Activated CD8-positive, alpha-beta memory T cell treated with anti-CD3 and anti-CD28 coated beads, Interleukin-2, amount 10 ng/mL, durations not matched to agents 7 days and 5 days (primary cell): ENCODE measurements at places on chromosomes 11 and 22. TPM values are rescaled to one million over a fixed set of nuclear protein-coding genes. Genes with fewer than 3 reads are reported as not detected.
A peak's percentile ranks its signal among the peaks of the same experiment; 100 is the strongest.

Gene DLG2
- total RNA-seq: 2.1 TPM

DNA sequence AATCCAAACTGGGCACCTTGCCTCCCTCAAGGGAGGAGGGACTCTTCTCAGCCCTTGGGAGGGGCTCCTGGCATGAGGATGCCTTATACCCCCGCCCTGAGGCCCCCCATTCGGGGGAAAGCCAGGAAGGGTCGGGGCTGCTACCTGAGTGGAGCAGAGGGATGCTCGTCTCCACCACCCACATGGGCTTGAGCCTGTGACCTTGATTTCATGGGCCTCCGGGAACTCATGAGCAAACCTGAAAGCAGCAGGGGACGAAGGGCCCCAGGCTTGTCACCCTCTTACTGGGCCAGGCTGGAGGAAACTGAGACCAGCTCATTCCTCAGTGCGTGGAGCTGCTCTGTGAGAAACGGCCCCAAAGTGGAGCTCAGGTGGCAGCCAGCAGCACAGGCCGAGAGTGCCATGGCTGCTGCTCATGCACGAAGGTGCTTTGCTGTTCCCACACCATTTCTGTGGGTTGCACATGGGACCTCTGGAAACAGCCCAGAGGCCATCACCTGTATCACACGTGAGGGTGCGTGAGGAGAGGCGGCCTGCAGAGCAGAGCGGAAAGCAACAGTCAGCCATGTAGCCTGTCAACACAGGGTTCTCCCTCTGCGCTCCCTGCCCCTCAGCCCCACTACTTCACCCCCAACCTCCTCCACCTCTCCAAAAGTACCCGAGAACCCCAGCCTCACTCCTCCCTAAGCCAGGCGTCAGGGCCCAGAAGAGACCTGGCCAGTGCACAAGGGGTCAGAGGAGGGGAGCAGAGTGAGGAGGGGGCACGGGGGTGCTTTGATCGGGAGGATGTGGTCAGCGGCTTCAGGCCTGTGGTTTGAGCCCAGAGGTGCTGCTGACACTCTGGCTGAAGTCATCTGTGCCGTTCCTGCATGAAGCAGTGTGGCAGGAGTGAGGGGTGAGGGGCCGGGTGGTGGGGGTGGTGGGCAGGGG, 14.1 kb upstream of the IL2RB start:
- H3K4me3 ChIP-seq: peak overlapping the region; percentile 55
- peaks cover 18% of the 10 kb centered on the region for H3K36me3 ChIP-seq

- peaks cover 12% of the 10 kb centered on the region for H3K4me1 ChIP-seq
- H3K36me3 ChIP-seq: no peaks in the 10 kb centered on the region
- H3K4me3 ChIP-seq: no peak overlapping the region
- peaks cover 8% of the 10 kb centered on the region for H3K27me3 ChIP-seq
Measured at GRCh38 chr11:134356656-134357544, 25.1 kb downstream of the GLB1L2 start.

GRCh38 chr22:17764036-17764435, 10.2 kb downstream of the BID start:
- H3K27me3 ChIP-seq: peaks cover 42% of the 10 kb centered on the region
- H3K36me3 ChIP-seq: no peaks in the 10 kb centered on the region

Gene PANX2
- 1.8 TPM for total RNA-seq

DNA sequence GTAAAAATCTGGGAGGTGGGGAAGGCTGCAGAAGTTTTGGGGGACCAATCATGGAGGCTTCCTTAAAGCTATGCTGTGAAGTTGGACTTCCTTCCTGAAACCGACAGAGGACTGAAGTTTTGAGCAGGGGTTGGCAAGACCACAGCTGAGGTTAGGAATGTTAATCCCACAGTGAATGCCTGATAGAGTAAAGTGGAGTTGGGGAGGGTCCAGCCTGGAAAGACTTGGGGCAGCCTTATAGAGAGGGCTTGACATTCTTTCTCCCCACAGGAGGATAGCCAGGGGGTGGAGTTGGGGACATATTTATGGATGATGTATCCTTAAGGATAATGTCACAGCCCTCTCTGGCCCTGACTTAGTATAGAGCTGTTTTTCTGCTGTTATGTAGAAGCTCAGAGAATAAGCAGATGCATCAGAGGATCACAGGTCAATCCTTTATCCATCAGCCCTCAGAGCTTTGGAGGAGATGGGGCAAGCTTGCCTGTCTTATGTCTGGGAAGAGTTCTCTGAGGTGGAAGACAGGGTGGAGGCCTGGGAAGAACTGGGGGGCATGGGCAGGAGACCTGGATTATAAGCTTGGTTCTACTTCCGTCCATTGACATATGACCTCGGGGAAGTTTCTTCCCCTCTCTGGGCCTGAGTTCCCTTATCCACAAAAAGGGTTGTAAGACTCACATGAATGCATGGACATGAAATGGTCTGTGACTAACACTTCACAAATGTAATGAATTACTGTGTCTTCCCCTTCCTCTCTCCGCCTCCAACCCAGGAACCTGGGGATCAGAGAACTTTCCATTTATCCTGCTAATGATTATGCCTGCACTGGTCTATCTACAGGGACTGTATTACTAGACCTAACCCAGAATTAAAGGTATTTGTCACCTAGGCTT, 317.8 kb downstream of the MIAT start:
- no peaks in the 10 kb centered on the region for H3K4me1 ChIP-seq
- DNase-seq: no peak
- H3K27ac ChIP-seq: no peak overlapping the region

- H3K27ac ChIP-seq: no peak overlapping the region
- peak; percentile 55 for DNase-seq
- H3K4me3 ChIP-seq: no peak overlapping the region
- H3K4me1 ChIP-seq: no peaks in the 10 kb centered on the region
Measured at GRCh38 chr11:120929664-120930154, 94.2 kb upstream of the TBCEL start.

GRCh38 chr11:65210361-65210731, 28.6 kb downstream of the CAPN1 start:
- H3K36me3 ChIP-seq: peaks cover 10% of the 10 kb centered on the region
- H3K4me1 ChIP-seq: peaks cover 31% of the 10 kb centered on the region
- DNase-seq: no peak
- no peak overlapping the region for H3K4me3 ChIP-seq

GRCh38 chr11:63914896-63915691, 1.9 kb downstream of the RCOR2 start:
- H3K4me3 ChIP-seq: no peak overlapping the region
- peaks cover 10% of the 10 kb centered on the region for H3K4me1 ChIP-seq
- H3K27me3 ChIP-seq: peaks cover 7% of the 10 kb centered on the region

GRCh38 chr11:13778345-13778744, 109.9 kb downstream of the FAR1 start:
- no peak overlapping the region for H3K27ac ChIP-seq
- H3K36me3 ChIP-seq: no peaks in the 10 kb centered on the region

DNA sequence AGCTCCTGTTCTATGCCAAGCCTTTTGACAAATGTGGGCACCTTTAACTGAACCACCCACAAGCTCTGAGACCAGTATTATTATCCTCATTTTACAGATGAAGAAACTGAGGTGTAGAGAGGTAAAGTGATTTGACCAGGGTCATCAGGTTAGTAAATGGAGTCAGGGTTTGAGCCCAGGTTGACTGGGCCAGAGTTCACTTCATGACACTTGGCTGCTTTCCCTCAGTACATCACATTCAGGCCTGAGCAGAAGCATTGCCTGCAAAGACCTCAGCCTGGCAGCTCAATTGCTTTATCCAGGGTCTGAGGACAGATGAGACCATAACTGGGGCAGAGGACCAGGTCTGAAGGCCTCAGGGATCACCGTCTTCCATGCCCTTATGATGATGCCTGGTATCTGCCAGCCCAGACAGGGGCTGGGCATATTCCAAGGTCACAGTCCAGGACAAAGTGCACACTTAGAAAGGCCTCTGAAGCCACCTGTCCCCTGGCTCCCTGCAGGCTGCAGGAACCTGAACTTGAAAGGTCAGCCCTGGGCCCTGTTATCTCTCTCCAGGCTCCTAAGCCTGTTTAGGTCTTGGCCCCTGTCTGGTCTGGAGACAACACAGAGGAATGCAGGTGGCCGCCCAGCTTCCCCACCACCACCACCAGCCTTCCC, 32.0 kb downstream of the POU2AF3 start:
- no peaks in the 10 kb centered on the region for H3K4me1 ChIP-seq
- H3K27ac ChIP-seq: no peak overlapping the region
- H3K27me3 ChIP-seq: peaks cover 24% of the 10 kb centered on the region
- no peak overlapping the region for H3K4me3 ChIP-seq

- no peak overlapping the region for H3K27ac ChIP-seq
- H3K4me3 ChIP-seq: no peak overlapping the region
- H3K4me1 ChIP-seq: peaks cover 3% of the 10 kb centered on the region
- no peaks in the 10 kb centered on the region for H3K36me3 ChIP-seq
Measured at GRCh38 chr11:104534278-104534677, 364.0 kb downstream of the CASP12 start.

DNA sequence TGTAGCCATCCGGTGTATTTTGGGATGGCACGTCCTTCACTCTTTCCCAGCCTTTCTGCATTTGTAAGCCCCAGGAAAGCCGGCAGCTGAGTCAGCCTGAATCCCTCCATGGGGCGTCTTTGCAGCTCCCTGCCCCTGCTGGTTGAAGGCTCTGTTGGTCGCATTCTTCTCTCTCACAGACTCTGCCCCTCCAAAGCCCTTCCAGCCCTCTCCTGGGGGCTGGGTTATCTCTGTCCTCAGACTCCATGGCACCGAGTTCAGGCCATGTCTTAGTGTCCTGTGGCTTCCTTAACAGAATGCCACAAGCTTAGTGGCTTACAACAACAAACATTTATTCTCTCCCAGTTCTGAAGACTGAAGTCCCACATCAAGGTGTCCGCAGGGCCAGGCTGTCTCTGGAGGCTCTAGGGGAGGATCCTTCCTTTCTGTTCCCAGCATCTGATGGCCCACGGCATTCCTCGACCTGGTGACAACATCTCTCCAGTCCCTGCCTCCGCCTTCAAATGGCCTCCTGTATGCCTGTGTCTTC, 62.2 kb downstream of the BCR start:
- no peak for DNase-seq
- H3K27me3 ChIP-seq: no peaks in the 10 kb centered on the region
- peak overlapping the region; percentile 25 for H3K4me3 ChIP-seq
- H3K36me3 ChIP-seq: peaks cover 5% of the 10 kb centered on the region
- peak overlapping the region; percentile 76 for H3K27ac ChIP-seq
- peaks cover 67% of the 10 kb centered on the region for H3K4me1 ChIP-seq

DNA sequence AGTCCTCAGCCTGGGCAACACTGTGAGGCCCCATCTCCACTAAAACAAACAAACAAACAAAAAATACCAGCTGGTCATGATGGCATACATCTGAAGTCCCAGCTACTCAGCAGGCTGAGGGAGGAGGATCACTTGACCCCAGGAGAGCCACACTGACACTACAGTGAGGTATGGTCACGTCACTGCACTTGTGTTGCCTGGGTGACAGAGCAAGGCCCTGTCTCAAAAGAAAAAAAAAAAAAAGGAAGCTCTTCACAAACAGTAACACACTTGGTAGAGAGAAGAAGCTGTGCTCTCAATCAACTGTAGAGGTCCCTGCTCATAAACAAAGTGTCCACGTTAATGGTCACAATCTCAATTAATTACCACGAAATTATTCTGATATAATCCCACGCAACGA, 401.6 kb upstream of the CCDC90B start:
- no peaks in the 10 kb centered on the region for H3K4me1 ChIP-seq
- no peak for DNase-seq
- H3K36me3 ChIP-seq: no peaks in the 10 kb centered on the region
- H3K27ac ChIP-seq: no peak overlapping the region

Gene CHADL
- 0.12 TPM for total RNA-seq

- H3K4me1 ChIP-seq: no peaks in the 10 kb centered on the region
- no peaks in the 10 kb centered on the region for H3K36me3 ChIP-seq
- DNase-seq: peak; percentile 66
- no peak overlapping the region for H3K27ac ChIP-seq
- peaks cover 2% of the 10 kb centered on the region for H3K27me3 ChIP-seq
Measured at GRCh38 chr11:61516675-61517572, 8.4 kb downstream of the LRRC10B start.

Gene TRIM6
- 1.5 TPM for total RNA-seq

DNA sequence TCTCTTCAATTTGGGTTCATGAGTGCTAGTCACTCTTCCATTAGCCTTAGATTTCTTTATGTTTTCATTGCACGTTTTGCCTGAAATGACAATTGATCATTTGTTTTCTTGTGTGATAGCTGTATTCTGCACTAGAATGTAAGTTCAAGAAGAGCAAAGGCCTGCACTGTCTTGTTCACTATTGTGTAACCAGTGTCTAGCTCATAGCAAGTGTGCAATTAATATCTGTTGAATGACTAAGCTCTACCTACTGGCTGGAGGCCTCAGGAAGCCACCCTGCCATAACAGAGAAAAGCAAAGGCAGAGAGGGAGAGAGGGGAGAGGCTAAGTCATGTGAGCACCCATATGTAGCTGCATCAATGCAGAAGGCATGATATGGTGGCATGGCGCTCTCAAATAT, 292.8 kb upstream of the SYN3 start:
- no peak overlapping the region for H3K4me3 ChIP-seq
- no peaks in the 10 kb centered on the region for H3K36me3 ChIP-seq
- no peaks in the 10 kb centered on the region for H3K27me3 ChIP-seq
- no peaks in the 10 kb centered on the region for H3K4me1 ChIP-seq

DNA sequence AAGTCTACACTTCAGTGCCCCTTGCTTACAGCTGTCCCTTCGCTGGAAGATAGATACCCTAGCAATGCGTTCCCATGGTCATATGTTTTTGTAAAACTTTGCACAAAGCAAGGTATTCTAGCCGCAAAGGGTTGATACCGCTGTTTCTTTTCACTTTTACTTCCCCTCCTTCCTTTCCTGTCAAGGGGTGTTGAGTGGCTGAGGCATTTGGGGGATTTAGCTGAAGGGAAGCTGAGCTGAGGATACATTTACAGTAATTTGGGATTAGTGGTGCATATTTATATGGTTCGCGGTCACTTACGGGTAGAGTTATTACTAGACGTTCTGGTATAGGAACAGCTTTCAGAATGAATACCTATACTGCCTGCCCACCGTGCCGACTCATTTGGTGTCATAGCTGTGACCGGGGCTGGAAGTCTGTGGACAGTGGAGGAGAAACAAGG, 86.9 kb upstream of the WNT11 start:
- H3K27ac ChIP-seq: no peak overlapping the region
- H3K4me1 ChIP-seq: peaks cover 19% of the 10 kb centered on the region
- H3K36me3 ChIP-seq: no peaks in the 10 kb centered on the region
- H3K27me3 ChIP-seq: peaks cover 55% of the 10 kb centered on the region
- peak; percentile 81 for DNase-seq
- peak overlapping the region; percentile 13 for H3K4me3 ChIP-seq

Gene KRTAP5-11
- not detected for total RNA-seq
